ENCODE measurements at places on chromosomes 3 and 15.

DNA sequence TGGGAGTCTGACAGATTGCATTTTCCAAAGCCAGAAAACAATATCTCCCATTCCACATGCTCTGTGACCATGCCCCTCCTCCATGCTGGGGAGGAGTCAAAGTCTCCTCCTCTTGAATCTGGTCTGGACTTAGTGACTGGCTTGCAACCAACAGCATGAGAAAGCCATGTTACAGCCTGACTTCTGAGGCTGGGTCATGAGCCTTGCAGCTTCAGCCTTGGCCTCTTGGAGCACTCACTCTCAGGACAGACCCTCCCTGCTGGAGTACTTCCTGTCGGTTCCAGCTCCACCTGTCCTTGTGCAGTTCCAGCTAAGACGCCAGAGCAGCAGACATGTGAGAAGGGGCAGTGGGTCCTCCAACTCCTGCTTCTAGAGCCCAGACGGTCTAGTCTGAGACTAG is 49.7 kb upstream of the RBSN start:
- DNase-seq, result no peak

- no peak for DNase-seq
Observed at GRCh38 chr15:81813215-81813614, 232.6 kb downstream of the MEX3B start.

- DNase-seq, result no peak
Observed at GRCh38 chr3:81931265-81932251, 170.1 kb upstream of the GBE1 start.

DNA sequence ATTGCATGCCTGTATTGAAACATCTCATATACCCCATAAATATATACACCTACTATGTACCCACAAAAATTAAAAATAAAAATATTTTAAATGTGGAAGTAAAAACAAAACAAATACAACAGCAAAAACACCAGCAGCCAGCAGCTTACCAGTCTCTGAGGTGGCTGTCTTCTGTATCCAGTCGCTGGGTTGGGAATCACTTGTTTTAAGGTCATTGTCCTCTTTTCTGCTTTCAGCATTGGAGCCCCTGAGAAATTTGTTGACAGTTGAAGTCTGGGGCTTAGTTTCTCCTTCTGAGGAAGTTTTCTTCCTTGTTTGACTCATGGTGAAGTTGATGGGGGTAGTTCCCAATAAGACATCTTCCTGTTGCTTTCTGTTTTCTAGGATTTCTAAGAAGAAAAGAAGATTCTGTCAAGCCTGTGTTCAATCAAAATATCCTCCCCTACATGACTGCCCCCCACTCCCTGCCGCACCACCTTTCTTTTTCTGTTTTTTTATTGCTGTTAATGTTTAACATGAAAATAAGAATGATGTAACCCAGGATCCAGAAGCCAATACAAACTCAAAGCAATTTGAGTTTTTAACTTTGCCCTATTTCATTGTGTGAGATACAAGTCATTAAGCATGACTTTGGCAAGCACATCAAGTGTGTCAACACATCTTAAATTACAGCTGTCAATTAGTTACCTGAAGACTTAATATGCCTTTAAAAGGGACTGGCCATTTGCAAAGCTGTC is at the start of gene LRRC31:
Gene LRRC31 (minus strand): TSS at position 452 of the 737 bp plus-strand sequence. CDS start 128 bp downstream, at position 324.
- DNase-seq, result no peak

DNA sequence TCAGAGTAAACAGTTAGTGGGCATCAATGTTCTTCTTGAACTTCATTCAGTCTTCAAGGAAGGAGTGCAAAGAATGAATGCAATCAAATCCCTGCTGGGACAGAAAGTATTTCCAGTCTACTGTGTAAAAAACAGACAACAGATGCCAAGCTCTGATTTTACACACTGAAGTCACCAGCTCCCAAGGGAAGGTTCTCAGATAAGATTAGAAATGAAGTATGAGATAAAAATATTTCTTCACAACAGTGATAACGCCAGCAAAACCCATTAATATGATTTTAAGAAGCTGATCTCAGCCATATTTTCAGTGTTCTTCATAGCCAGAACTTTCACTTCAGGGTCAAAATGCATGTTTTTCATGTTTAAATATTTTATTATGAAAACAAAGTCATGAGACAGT is 265.6 kb downstream of the CTNNB1 start:
- no peak for DNase-seq

- no peak for DNase-seq
Observed at GRCh38 chr3:177300842-177301241, 103.6 kb upstream of the TBL1XR1 start.

DNA sequence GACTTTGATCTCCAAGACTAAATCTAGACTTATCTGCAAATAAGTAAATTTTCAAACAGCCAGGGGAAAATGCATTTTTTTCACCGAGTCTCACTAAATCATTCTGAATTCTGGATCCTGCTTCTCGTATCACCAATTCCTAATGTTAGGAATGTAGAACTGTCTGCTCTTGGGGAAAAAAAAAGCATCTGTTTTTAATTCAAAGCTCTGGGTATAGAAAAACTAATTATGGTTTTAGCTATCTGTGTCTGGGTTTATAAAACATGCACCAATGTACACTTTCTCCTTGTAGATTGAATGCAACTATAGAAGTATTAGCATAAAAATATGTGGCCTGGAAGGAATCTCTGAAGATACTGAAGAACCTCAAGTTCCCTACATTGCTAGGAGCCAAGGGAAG is 4.8 kb upstream of the CDAN1 start:
- no peak for DNase-seq

GRCh38 chr3:131485119-131485518 is 17.7 kb downstream of the MRPL3 start:
- no peak for DNase-seq

GRCh38 chr3:22730701-22731100 is 472.4 kb upstream of the UBE2E2 start:
- no peak for DNase-seq

DNA sequence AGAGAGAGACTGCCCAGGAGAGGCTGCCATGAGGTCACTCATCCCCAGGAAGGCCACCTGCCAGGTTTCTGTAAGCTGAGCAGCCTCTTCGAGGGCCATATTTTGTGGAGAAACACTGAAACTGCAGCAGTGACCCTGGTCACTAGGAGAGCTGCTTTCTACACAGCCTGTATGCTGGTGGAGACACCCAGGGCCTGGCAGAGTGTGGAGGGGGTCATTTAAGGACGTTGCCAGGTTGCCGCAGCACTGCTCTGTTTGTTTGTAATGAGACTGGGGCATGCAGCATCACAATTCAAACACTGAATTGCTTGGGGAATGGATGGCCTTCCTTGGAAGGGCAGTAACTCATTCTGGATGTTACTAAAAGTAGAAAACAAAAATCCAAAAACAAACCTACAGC is 104.9 kb upstream of the TRIM42 start:
- DNase-seq, result no peak

- DNase-seq, result no peak
Observed at GRCh38 chr3:139934613-139935015, 371 bp upstream of the CLSTN2 start.

- DNase-seq, result no peak
Observed at GRCh38 chr3:100185847-100186246, 71.5 kb upstream of the FILIP1L start.

DNA sequence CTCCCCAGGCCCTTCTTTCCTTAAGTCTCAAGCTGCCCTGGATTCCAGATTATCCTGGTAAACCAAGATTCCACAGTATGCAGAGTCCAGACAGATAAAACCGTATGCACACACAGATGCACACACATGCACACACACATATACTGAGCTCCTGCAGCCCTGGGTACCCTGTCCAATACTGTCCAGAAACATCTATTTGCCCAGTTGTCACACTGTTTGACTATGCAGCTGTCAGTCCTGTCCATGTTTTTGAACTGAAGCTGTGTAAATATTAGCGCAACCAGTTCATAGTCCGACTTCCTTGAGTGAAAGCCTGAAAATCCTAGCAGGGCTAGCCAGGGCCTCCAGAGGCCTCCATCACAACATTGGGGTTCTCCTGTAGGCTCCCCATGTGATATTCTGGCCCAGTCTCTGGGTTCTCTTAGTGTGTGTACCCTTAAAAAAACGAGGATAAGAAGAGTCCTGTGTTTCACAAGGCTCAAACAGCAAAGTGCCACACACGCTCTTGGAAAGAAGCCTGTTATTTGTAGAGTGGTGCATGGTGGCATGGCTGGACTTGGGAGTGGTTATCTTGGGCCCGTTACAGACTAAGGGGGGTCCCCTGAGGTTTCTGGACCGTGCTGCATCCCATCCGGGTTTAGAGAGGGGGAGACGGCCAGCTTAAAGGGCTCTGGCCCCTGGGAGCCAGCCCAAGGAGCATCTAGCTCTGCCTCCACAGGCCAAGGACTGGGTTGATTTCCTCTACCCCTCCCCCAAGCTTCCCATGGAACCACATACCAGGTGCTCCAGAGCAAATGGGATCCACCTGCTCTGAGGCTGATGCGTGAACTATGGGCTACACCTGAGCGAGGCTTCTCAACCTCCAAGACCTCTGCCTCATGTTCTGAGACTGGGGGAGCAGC is 108.3 kb downstream of the IQSEC1 start:
- DNase-seq, result no peak

GRCh38 chr3:42122261-42123011 is 31.3 kb downstream of the TRAK1 start:
- no peak for DNase-seq

- no peak for DNase-seq
Observed at GRCh38 chr3:194103983-194104751, 31.8 kb upstream of the HES1 start.

- no peak for DNase-seq
Observed at GRCh38 chr3:122609798-122610559, 32.5 kb downstream of the PARP15 start.

DNA sequence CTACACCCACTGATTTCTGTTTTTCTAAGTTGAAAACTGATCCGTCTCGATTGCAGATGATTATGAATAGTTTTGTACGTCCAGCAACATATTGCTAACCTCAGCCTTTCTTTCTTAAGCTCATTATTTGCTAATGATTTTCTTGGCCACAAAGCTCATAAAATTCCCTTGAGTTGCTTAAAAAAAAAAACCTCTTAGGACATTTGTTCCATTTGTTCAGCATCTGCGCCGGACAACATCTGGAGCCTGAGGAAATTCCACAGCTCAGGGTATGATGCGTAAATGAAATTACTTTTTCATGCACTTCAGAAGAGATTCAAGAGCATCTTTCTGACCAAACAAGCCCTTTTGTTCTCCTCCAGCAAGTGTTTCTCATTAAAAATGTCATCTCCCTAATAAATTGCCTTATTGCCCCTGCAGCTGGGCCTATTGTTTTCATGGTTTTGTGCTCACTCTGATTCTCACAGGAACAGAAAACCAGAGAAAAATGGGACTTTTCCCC is 249.1 kb upstream of the MCTP2 start:
- DNase-seq, result no peak

DNA sequence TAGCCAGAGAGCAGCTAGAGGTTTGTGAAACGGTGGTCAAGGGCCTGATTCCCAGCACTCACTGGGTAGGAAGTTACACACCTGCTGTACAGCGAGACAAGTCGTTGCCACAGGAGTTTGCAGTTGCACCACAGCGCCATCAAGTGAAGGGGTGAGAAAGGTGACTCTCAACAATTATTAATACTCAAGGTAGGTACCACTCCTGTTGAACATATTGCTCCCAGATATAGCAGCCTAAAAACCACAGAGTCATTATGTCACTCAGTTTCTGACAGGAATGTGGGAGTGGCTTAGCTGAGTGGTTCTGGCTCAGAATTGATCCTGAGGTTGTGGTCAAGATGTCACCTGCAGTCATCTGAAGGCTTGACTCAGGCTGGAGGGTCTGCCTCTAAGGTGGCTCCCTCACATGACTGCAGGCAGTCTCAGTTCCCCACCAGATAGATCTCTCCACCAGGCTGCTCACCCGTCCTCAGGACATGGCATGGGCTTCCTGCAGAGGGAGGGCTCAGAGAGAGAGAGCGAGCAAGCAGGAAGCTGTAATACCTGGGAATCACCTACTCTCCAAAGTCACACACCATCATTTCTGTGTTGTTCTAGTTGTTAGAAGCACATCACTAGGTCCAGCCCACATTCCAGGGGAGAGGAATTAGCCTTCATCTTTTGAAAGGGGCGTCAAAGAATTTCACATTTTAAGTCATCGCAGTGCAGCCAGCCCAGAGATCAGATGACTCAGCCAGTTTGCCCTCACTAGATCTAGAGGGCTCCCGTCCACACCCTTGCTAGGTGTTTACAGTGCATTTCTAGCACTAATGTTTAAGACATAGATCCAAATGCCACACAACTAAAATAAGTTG is 17.0 kb upstream of the ANO10 start:
- DNase-seq, result no peak

GRCh38 chr15:63362885-63363284 is 18.8 kb downstream of the CA12 start:
- DNase-seq, result no peak

GRCh38 chr15:40845036-40845435 is 1.2 kb downstream of the SPINT1 start:
- no peak for DNase-seq

DNA sequence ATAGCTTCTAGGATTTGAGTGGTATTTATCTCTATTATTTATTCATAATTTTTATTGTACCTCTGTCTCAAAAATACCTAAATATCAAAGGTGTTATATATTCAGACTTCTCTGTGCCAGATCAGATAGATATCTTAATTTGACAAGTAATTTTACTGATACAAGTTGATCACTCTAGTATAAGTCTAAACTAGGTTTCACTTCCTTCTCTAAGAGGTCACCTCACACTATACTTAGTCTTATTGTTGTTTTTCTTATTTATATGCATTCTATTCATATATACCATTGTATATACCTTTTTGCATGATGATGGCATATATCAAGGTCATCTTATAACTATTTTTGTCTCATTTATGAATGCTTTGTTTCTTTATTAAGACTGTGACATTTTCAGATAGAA is 26.4 kb upstream of the HGD start:
- DNase-seq, result no peak

- no peak for DNase-seq
Observed at GRCh38 chr3:18402239-18402799, 22.8 kb downstream of the SATB1 start.

DNA sequence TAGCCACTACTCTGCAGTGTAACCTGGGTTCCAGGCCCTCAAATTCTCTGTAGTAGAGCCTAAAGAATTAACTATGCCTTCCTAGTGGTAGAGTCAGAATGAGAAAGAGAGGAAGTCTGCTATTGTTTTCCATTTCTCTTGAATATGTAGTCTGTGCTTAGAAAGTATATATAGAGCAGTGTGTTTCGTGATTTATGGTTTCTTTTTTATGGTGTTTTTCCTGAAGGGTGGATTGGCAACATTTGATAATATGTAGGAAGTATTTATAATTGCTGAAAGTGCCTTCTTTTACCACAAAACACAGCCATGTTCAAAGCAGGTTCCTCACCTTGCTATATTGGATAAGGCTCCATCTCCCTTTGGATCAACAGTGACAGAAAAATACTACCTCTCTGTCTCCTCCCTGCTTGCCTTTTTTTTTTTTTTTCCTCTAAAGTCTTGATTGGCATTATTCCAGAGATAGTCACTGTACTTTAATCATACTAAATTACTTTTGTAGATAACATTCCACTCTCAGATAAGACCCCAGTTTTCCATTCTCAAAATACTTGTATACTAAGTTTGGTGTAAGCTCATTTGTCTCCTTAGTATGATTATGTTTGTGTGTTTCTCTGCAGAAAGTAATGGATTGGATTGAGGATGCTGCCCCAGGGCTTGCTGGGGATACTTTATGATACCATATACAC is 47.8 kb downstream of the IQGAP1 start:
- DNase-seq, result no peak
